AG04450 (cell line): ENCODE measurements at places on chromosomes 6 and 20.

DNA sequence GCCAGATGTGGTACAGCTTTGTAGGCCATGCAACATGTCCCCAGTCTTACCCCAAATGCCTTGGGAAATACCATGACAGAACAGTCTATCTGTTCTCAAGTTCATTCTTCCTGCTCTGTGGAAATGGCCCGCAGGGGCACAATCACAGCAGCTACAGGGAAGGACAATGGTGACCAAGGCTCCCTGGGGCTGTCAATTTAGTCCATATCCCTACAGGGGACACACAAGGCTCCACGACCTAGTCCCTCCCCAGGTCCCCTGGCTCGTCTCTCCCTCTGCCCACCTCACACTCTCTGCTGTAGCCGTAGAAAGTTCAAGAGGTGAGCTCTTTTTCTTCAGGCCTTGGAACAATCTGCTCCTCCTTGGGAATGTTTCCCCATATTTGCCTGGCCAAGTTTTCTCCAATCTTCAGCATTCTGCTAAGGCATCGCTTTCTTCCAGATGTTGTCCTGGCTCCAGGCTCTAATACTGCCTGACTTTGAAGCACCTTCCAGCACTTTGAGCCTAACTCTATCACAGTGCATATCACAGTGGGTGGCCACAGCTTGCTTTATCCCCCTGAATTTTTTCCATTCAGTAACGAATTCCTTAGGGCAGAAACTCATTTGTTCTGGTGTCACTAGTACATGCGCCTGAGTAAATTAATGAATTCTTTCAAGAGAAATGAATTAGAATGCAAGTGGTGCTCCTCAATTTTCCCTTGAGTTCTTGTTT is 92.6 kb downstream of the MAP3K7 start:
- no peak for DNase-seq

DNA sequence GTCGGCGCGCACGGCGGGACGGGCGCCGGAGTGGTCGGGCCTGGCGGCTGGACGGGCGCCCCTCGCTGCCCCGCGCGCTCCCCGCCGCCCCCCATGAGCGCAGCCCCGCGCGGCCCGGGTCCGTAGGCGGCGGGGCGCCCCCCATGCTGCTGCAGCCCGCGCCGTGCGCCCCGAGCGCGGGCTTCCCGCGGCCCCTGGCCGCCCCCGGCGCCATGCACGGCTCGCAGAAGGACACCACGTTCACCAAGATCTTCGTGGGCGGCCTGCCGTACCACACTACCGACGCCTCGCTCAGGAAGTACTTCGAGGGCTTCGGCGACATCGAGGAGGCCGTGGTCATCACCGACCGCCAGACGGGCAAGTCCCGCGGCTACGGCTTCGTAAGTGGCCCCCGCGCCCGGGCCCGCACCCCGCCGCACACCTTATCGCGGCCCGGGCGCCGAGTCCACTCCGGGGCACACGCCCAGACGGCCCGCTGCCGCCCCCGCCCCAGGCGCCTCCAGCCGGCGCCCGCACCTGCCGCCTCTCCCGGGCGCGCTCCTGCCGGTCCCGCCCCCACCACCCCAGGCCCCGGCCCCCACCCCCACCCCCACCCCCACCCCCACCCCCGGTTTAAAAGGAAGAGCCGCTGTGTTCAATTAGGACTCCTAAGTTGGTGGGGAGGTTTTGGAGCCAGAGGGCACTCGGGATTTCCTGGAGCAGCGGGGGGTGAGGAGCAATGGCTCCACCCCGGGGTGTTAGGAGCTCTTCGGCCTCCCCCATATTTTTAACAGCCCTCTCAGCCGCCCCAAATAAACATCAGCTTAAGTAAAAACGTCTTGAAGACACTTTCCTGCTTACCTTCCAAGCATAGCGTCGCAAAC is 474 bp downstream of the RBM38 start:
- no peak for DNase-seq

- DNase-seq, result peak; percentile 55
These were observed 101.0 kb downstream of the NRN1 start for GRCh38 chr6:5905431-5906339.

- no peak for DNase-seq
These were observed 730 bp downstream of the INSM1 start for GRCh38 chr20:20368418-20369249.

DNA sequence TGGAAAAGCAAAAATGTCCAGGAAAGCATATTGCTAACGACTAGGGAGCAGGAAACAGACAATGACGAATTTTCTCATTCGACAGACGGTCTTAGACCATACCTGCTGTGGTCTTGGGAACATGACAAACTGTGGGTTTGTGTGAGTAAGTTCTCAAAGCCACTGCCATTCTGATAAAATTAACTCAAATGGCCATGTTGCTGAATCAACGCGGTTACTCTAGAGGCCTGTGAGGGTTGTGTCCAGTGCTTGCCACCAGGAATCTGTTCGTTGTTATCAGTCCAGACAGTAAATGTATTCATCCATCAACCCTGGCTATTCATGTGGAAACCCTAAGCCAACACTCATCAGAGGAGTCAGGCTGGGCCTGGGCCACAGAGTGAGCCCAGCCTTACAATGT is 124.3 kb downstream of the MYLK4 start:
- no peak for DNase-seq

DNA sequence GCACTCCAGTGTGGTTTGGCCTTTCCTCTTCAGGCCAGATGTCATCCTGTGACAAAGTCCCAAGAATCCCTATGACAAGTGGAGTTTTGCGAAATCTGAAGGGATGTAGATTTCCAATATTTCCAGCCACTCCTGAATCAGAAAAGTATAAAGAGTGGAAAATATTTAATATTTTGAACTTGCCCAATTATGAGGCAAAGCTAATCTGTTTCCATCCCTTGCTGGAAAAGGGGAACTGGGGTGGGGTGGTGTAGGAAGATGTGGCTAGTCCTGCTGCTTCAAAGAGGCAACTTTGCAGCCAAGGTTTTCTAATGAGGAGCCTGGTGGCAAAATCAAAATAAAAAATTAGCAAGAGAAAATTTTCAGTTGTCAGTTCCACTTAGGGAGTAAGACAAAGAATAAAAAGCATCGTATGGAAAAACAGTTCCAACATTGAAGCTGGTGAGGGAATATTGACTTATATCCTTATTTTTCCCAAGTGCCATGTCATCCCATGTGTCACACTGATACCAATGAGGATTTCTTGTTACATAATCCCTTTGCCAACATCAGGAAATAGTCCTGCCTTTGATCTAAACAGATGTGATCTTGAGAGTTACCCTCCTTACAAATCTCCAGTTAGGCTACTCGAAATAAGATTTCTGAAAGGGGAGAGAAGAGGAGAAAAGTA is 480.0 kb upstream of the JARID2 start:
- no peak for DNase-seq

GRCh38 chr6:72689107-72689954 is 67.5 kb downstream of the KCNQ5 start:
- DNase-seq, result no peak

DNA sequence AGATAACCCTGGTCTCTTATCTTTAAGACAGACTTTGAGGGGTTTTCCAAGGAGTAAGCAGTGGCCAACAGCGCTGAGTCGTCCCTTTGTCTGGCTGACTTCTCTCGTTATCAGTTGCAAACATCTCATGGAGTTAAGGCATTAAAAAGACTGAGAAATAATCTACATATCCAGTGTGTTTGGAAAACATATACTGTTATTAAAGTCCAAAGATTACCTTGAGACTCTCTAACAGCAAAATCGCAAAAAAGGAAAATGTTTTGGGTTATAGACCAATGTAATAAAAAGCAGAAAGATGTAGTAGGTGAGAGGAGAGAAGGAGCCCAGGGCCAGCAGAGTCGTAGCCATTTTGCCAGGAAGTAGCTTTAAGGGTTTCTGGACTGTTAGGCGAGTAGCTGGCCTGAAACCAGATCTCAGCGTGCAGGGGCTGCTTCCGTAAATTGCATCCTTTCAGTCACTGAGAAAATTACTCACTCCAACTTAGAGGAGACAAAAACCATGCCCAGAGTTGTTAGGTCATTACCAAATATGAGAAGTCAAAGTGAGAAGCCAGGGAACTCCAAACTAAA is 24.6 kb downstream of the MYLK4 start:
- DNase-seq, result no peak

- no peak for DNase-seq
These were observed 20.4 kb downstream of the AFDN start for GRCh38 chr6:167846997-167847606.

GRCh38 chr20:4717816-4718570 is 3.7 kb upstream of the PRND start:
- no peak for DNase-seq

- DNase-seq, result no peak
These were observed 53.6 kb upstream of the FAM83D start for GRCh38 chr20:38872491-38873049.

DNA sequence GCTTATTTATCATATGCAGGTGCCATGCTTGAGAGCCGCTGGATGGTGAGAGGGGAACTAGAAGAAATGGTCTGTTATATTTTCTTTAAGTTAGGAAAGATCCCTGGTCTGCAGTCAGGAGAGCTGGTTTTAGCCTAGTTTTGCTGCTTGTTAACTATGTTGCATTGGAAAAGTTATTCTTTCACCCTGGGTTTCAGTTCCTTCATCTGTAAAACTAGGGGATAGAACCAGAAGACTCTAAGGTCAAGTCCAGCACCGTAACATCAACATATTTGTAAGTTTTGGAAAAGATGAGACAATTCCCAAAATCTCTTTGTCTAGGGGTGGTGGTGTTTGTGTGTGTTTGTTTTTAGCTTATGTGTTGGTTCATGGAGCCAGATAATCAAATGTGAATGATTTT is 304.0 kb downstream of the QKI start:
- DNase-seq, result no peak

DNA sequence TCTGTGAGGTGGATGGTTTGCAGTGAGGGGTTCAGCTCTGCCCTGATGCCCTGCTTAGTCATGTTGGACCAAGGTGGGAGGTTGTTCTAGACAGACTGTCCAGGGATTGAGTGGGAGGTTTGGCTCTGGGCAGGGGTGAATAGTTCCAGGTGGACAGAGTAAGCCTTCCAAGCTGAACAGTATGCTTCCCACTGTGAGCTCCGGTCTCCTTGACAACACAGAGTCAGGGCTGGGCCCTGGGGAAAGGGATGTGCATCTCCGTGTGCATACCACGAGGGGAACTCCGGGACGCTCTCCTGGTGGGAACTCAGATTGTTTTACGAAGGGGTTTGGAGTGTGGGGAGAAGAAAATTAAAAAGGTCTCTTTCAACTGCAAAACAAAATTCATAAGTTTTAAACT is 174.7 kb downstream of the DHX35 start:
- no peak for DNase-seq

DNA sequence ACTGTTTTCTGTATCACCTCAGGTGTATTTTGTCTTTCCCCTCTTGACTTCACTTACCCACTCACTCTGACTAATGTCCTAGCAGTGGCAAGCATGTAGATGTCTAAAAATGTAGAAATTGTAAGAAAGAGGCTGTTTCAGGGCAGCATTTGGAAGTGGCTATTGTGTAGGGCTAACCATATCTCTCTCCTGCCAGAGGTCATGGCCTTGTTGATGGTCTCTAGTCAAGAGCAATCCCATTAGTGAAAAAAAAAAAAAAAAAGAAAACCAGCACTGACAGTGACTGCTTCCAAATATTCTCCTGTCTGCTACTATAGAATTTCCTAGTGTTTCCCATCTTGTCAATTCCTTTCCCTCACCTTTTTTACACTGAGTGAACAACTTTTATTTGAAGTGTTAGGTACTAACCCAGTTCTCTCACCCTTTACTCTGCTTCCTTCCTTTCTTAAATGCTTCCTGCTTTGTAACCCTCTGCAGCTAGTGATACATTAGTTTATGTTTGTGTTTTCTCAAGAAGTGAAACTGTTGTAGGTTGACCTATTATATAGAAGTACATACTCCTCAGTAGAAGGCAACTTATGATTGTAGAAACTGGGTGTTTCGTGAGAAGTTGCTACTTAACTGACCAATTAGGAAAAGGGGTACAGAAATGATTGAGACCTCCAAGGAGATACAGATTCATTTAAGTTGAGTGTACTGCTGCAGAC is 174.1 kb upstream of the PTPRK start:
- no peak for DNase-seq

DNA sequence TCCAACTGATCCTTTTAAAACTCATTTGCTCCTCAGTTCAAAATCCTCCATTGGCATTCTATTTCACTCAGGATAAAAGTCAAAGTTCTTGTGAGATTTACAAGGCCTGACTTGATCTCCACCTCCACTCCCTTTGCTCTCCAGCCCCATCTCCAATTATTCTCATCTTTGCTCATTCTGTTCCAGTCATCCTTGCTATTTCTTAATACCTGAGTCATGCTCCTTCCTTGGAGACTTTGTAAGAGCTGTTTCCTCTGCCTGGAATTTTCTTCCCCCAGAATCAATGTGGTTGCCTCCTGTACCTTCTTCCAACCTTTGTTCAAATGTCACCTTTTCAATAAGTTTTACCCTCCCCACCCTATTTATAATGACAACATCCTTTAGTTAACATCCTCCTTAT is 373.5 kb downstream of the HTR1B start:
- no peak for DNase-seq

DNA sequence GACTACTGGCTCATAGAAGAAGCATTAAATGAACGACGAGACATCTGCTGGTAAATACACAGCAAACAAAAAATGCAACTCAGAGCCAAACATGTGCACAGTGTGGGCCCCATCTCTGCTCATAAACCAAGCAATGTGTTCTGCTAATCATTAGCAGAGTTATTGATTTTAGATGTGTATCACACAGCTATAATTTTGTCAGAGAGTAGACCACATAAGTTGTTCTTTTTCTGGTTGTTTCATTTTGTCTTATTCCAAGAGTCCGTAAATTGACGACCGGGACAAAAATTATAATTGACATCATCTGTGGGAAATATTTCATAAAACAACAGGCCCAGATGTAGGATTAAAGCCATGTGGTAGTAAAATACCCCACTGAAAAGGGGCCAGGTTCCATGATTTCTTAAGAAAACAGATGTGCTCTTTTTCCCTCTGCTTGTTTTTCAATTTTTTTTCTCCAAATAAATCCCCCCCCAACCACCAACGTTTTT is 423.6 kb downstream of the HAO1 start:
- no peak for DNase-seq

DNA sequence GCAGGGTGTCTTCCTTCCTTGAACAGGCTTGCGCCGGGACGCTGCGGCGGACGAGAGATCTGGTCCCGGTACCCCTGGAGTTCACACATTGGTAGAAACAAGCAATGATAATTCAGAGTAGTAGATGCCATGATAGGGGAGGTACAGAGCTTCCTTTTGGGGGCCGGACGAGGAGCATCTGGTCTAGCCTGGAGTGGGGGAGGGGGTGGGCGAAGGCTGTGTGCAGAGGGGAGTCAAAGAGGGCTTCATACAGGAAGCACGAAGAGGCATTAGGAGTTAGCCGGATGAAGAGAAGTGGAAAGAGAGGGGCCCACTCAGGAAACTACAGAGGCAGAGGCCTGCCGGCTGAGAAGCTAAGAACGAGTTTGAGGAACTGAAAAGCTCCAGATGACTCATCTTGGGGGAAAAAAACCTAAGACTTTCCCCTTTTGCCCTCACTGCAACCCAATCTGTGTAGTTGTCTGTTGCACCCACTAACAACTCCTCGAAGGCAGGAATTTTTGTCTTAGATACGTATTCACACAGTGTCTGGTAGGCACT is 611 bp downstream of the CNPY3 start:
- peak; percentile 42 for DNase-seq

DNA sequence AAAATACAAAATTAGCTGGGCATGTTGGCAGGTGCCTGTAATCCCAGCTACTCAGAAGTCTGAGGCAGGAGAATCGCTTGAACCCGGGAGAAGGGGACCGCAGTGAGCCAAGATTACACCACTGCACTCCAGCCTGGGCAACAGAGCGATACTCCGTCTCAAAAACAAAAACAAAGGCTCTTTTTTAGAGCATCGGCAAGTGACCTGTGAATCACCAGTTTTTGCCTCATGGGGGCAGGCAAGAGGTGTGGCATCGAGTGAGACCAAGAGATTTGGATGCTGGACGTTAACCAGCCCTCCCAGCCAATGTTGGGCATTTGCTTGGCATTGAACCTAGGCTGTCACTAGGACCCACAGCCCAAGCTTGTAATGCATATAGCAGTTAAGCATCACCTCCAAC is 14.6 kb upstream of the CDK5RAP1 start:
- DNase-seq, result no peak
